Hematopoietic multipotent progenitor cell treated with erythropoietin and hydrocortisone succinate and interleukin-3 and kit ligand, for 17 days (in vitro differentiated cells): ENCODE measurements at places on chromosomes 2 and 18.

DNA sequence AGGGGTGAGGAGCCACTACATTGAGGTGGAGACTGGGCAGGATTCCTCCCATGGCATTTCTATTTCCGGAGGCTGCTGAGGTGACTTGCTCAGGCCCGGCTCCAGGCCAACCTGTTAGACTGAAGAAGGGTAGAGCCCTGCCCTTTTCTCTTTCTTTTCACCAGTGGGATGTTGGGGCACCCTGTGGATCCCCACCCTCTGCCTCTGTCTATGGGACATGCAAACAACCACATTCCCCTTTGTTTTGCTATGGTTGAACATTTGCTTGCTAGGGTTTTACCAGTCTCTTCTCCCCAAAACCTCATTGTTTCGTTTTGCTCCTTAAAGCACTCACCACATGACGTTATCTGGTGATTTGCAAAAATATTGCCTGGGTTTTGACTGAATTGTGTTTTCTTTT, 183.3 kb downstream of the ARL4C start:
- no peak for DNase-seq

DNA sequence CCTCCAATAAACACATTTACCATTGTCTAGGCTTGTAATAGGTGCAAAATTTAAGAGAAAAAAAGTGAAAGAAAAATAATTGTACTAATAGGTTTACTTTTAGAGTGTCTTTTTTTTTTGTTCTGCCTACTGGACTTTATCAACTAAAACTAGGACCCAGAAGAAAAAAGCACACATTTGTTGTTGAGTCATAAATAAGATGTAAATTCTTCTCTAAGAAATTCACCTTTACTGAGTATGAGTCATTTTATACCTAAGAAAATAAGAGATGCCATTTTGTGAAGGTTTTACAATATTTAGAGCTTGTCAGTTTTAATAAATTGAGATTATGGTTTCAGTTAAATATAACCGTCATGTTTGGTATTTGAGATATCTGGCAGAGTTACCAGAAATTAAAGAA, 19.2 kb downstream of the FARP2 start:
- no peak for DNase-seq

GRCh38 chr2:175981551-175981950, 20.5 kb downstream of the LNPK start:
- DNase-seq: no peak

DNA sequence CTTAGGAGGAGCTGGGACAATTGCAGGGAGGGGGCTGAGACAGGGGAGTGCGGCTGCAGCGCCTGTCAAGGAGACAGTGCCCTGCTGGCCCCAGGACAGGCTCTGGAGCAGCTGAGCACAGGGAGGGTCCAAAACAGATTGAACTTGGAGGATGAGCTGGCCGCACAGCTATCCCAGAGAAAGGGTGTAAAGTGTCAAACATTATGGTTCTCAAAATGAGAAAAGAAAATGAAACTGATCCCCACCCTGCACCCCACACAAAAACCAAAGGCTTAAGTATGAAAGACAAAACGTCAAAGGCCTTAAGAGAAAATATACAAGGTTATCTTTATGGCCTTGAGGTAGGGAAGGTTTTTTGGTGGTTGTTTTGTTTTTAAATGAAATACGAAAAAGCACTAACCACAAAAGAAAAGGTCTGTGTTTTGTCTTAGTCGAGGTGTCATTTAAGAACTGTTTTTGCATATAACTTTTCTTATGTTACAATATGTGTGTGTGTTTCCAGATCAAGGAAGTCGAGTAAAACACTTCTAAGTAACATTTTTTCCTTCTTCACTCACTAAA, 111.8 kb downstream of the HDAC4 start:
- DNase-seq: no peak
